ENCODE measurements at places on chromosomes 12 and 14. TPM values are rescaled to one million over a fixed set of nuclear protein-coding genes. Genes with fewer than 3 reads are reported as not detected.

The CMA1 gene
- total RNA-seq: 0.38 TPM

The FGF23 gene
- not detected for total RNA-seq

The MCRS1 gene
- total RNA-seq: 40.2 TPM

GRCh38 chr12:29709496-29710040 lies 74.2 kb downstream of the TMTC1 start:
- DNase-seq: no peak

The PTPRO gene
- 0.23 TPM for total RNA-seq

GRCh38 chr14:87698481-87698880 lies 294.5 kb downstream of the GALC start:
- DNase-seq: no peak

GRCh38 chr12:120498870-120499515 lies 3.1 kb downstream of the DYNLL1 start:
- DNase-seq: no peak

- DNase-seq: no peak
Measured at GRCh38 chr14:61877768-61878167, 115.5 kb downstream of the SNAPC1 start.

The DCN gene
- total RNA-seq: 318 TPM

DNA sequence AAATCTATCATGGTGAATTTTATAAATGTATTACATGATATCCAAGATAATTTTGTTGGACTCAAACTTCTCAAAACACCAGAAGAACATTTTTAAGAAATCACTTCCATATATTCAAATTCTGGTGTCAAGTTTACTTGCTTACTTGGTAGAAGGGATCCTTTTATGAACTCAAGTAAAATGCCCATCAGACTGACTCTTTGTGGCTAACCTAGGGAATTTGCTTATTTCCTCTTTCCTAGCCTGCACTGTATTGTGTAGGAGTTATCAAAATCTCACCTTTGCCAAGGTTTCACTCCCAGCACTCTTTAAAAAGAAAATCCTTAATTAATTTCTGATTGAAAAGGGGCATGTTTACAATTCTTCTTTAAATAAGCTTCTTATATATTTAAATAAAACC lies 196.5 kb downstream of the DUSP6 start:
- no peak for DNase-seq

The CINP gene
- total RNA-seq: 33.5 TPM

DNA sequence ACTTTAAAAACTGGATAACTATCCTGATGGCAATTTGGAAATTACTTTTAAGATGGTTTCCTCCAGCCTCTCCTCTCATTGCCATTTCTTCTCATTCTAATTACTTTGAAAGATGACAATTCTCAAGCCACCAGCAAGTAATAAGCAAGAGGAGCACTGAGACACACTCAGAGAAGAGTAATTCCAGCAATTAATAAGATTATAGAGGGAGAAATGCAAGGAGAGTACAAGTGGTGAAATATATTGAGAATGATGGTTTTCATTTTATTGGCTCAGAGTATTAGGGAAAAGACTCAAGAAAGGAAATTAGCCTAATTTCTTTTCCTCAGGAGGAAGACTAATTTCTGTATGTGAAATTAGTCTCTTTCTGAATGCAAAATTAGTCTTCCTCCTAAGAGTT lies 20.5 kb upstream of the MSRB3 start:
- DNase-seq: no peak

GRCh38 chr12:48993787-48994186 lies 5.4 kb downstream of the DDN start:
- no peak for DNase-seq

GRCh38 chr12:95626854-95627253 lies 75.6 kb upstream of the USP44 start:
- no peak for DNase-seq

The OAS1 gene
- total RNA-seq: 1.8 TPM

The KLRD1 gene
- total RNA-seq: 0.40 TPM

The CLEC12A gene
- total RNA-seq: 0.52 TPM

GRCh38 chr14:106831322-106831720 lies 1304.9 kb downstream of the TMEM121 start:
- DNase-seq: no peak

The PPP1R1A gene
- 93.7 TPM for total RNA-seq

DNA sequence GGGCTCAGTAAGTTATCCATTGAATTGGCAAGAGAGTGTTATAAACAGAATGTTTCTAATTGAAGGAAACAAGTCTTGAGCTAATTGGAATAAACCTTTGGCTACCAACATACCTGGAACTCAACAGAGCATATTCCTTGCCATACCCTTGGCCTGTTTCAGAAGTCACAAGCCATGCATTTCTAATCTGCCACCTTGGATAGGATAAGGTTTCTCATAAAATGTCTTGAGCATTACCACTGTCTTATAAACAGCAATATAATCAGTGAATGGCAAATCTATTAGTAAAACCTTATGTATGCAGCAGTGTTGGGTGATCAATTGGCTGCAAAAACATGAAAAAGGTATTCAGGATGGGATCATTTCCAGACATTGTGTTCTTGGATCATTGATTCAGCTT lies 765.2 kb upstream of the SEL1L start:
- no peak for DNase-seq

GRCh38 chr12:89632778-89633177 lies 75.9 kb downstream of the ATP2B1 start:
- DNase-seq: no peak

GRCh38 chr12:74393272-74393671 lies 144.4 kb upstream of the ATXN7L3B start:
- DNase-seq: no peak

- DNase-seq: no peak
Measured at GRCh38 chr12:40646456-40646855, 45.8 kb upstream of the CNTN1 start.

- DNase-seq: no peak
Measured at GRCh38 chr12:49791700-49792099, 36.5 kb downstream of the NCKAP5L start.

GRCh38 chr12:108729612-108730364 lies 1.5 kb downstream of the CORO1C start:
- no peak for DNase-seq

GRCh38 chr14:26448181-26448855 lies 149.5 kb downstream of the NOVA1 start:
- no peak for DNase-seq

DNA sequence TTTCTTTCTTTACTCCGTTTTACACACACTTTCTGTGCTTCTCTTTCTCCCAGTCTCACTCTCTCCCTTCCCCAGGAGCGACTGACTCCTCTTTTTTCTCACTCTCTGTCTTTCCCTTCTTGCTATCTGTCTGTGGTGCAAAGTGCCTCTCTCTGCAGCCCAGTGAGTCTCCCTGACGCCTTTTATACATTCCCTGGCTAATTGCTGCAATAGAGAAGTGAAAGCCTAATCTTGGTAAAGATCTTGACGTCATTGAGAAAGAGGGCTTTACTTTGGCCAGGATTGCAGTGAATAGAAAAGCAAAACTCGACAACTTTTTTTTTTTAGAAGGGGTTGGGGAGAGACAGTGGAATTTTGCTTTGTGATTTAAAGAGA lies 706 bp upstream of the DIO2 start:
- no peak for DNase-seq

GRCh38 chr12:11954181-11954580 lies 116.6 kb upstream of the BCL2L14 start:
- DNase-seq: no peak

GRCh38 chr12:114612062-114612461 lies 71.9 kb downstream of the TBX3 start:
- no peak for DNase-seq

GRCh38 chr12:120144215-120144614 lies 27.7 kb upstream of the RAB35 start:
- DNase-seq: no peak

DNA sequence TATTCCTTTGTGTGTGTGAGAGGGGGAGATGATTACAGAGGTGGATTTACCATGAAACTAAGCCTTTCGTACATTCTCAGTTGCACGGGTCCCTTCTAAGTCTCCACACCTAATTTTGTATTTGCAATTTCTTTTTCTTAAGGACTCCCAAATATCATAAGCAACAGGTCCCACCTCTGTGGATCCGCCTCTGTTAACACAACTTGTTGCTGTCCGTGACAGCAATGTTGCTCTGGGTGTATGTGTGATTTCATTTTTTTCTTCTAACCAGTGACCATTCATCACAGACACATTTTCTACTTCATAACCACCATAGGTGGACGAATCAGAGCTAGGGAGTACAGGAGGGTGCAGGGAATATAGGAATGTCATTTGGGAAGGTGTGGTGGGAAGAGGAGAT lies 81.1 kb downstream of the NRXN3 start:
- DNase-seq: no peak

The KRT75 gene
- total RNA-seq: not detected
